ENCODE measurements at places on chromosomes 16 and 17.

DNA sequence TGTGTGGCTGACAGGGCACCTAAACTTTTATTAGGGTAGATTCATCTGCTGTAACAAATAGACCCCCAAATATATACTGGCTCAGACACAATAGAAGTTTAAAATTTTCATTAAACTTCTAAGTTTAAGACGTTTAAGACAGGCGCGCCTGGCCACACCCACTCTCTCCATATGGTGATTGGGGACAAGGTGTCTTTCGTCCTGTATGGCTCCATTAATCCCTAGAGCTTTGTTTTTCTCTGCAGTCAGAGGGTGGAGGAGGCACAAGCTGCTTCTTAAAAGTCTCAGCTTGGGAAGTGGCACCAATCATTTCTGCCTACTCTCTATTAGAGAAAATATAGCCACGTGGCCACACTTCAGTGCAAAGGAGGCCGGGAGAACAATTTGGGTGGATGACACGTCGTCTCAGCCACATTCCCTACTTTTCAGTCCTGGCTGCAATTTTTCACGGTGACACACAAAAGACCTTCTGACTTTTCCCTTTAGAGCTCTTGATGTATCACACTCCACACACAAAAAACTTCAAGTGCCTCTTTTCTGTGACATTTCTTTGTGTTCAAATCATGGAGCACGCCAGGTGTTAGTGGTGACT, 125.5 kb upstream of the CACNG3 start:
- DNase-seq, result no peak

DNA sequence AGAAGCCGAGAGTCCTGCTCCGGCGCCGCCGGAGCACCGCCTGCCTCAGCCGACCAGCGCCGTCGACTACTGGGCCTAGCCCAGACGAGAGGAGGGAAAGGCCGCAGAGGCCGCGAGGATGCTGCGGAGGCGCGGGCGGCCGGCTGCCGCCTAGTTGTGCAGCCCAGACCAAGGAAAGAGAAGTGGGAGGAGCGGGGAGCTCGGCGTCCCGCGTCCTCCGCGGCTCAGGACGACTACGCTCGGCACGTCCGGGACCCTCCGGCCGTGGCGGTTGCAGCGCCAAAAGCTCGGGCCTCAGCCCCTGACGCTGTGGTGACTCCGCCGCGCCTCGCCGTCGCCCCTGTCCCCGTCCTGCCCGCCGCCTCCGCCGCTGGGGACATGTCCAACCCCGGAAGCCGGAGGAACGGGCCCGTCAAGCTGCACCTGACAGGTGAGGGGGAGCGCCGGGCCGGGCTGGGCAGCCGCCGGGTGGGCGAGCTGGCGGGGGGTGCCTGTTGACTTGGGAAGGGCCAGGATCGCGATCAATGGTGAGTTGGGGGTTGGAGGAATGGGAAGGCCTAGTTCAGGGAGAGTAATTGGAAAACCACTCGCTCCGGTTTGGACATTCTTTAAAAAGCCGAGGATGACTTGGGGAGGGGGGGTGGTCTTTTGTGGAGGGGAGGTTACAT, 37.7 kb downstream of the RNF135 start:
- DNase-seq, result no peak

GRCh38 chr17:43548689-43549379, 2.7 kb upstream of the ETV4 start:
- DNase-seq, result no peak

DNA sequence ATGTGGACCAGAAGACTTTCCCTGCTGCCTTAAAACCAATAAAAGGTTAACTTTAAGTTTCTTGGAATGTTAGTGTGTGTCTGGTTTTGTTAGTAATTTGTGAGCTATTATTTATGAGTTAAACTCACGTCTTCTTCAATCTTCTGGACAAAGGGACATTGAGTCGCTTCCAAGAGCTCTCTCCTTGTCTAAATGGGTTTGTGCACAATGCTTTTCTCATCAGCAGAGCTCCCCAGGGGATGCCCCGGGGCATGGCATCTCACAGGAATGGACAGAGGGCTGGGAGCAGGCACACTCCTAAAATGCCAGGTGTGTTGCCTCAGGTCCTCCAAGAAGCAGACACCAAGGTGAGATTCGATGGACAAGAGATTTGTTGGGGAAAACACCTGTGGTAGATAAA, 90.5 kb downstream of the RGS9 start:
- no peak for DNase-seq

DNA sequence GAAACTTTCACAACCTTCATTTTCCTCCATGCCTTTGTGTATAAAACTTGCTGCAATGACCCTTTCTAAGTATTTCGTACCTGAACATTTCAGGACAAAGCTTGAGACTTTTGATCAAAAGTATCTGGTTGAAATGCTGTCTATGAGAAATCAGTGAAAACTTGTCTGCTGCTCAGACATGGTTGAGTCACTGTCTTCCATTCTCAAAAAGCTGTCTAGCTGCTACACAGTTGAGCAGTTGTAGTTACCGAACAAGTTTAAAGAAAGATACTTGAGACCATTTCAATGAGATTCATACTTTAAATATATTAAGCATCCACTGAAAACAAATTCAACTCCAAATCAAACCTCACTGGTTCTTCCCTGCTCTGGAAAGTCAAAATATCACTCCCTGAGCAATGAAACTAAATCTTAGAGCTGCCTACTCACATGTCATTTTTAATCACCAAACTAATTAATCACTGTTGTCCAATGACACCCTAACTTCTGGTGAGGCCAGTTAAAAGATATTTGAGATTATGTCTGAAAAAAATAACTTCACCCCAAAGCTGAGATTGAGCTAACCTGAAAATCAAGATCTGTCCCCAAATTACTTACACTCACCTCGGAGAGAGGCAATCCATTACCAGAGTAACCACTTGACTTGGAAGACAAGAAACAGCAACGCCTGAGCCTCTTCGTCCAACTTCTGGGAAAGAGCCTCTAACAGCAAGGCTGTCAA, 488 bp downstream of the TMEM100 start:
- DNase-seq, result no peak

- no peak for DNase-seq
Observed at GRCh38 chr17:49471089-49471683, 23.9 kb upstream of the NGFR start.

DNA sequence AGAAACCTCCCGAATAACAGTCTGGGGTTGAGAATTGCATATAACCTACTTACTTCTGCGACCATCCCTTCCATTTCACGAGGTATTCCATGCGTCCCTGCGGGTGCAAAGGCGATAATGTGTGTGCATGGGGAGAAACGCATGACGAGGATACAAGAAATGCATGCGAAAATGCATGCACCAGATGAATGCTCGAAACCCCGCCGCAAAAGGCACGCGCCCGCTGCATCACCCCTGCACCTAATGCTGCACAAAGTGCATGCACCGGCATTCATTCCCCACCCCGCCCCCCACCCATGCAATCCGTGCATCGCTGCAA, 474 bp downstream of the CBX8 start:
- no peak for DNase-seq

GRCh38 chr16:85541980-85542900, 70.9 kb upstream of the GSE1 start:
- DNase-seq, result no peak

DNA sequence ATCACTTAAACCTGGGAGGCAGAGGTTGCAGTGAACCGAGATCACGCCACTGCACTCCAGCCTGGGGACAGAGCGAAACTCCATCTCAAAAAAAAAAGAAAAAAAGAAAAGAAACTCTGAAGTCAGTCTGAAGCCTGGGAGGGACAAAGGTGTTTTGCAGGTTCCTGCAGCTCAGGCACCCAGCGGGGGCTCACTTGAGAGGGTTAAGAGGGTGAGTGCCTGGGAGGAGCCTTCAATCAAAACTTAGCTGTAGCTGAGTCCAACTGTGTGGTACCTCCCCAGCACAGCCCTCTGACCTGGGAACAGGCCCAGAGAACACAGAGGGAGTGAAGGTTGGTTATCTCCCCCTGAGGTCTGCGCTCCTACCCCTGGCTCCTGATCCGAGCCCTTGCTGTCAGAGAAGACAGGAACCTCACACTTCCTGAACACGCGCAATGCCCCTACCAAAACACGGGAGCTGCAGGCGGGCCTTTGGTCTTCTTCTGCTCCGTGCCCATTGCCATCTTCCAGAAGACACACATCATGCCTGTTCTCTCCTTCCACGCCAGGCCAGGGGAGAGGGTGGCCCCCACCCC, 20.4 kb upstream of the ZC3H18 start:
- DNase-seq, result no peak

GRCh38 chr17:49035470-49036269, 38.5 kb downstream of the IGF2BP1 start:
- DNase-seq, result no peak

DNA sequence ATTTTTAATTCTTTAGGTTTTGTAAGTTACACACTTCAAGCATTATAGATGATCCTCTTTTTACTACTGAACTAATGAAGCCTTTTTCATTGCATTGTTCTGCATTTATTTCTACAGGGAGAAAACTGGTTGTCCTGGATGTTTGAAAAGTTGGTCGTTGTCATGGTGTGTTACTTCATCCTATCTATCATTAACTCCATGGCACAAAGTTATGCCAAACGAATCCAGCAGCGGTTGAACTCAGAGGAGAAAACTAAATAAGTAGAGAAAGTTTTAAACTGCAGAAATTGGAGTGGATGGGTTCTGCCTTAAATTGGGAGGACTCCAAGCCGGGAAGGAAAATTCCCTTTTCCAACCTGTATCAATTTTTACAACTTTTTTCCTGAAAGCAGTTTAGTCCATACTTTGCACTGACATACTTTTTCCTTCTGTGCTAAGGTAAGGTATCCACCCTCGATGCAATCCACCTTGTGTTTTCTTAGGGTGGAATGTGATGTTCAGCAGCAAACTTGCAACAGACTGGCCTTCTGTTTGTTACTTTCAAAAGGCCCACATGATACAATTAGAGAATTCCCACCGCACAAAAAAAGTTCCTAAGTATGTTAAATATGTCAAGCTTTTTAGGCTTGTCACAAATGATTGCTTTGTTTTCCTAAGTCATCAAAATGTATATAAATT, 53.0 kb downstream of the TUBD1 start:
- no peak for DNase-seq

DNA sequence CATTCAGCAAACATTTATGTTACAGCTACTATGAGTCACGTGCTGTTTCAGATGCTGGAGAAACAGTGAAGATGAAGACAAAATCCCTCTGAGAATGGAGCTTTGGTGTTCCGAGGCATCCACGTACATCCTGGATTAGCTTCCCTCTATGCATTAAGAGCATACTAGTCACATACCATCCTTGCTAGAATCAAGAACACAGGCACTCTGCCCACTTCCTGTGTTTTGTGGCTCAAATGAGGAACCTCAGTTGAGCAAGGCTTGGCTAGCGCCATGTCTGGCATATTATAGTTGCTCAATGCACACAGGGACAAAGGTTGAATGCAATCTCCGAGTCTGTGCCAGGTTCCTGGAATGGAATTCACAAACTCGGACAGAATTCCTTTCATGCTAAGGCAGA, 297.5 kb downstream of the XYLT1 start:
- DNase-seq, result no peak

DNA sequence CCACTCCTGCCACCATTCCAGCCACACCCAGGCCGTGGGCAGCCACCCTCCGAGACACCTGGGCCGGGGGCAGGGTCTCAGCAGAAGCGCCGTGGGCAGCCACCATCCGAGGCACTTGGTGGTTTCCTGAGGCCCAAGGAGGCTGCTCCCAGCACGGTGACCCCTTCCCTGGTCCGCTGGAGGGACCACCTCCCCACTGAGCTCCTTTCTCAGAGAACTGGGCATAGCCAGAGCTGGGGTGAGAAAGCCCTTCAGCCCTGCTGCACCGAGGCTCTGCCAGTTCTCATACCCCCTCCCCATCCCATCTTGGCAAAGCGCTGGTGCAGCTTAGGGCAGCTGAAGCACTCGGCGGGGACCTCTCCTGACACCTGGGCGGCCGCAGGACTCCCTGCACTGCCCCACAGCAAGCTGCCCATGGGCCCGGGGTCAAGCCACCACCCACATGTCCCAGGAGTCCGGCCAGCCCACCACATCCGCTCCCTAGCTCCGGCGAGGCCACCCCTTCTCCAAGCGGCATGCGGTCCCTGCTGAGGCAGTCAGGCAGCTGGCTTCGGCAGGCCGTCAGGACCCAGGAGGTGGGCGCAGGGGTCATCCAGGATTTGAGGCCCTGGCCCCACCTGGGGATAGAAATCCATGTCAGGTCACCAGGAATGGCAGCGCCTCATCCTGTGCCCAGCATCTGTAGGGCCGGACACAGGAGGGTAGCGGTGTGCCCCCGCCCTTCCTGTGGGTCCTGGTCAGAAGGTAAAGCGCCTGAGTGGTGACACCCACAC, 1.3 kb upstream of the CYBA start:
- no peak for DNase-seq

DNA sequence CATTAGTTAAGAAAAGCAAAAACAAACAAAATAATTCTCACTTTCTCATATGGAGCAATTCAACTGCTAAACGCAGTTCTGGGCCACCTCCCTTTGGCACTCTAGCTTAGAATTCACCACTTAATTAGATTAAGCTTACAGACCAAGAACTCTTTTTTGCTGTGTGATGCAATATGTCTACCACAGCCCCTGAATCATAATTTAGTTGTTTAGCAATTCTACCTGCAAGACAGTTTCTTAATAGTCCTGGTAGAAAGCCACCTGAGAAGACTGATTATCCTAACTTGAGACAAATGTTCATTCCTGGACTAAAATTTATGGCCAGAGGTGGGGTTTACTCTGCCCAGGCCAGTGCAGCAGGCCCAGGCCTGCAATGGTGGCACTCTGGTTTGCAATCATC, 205.9 kb downstream of the HS3ST3A1 start:
- DNase-seq, result no peak

DNA sequence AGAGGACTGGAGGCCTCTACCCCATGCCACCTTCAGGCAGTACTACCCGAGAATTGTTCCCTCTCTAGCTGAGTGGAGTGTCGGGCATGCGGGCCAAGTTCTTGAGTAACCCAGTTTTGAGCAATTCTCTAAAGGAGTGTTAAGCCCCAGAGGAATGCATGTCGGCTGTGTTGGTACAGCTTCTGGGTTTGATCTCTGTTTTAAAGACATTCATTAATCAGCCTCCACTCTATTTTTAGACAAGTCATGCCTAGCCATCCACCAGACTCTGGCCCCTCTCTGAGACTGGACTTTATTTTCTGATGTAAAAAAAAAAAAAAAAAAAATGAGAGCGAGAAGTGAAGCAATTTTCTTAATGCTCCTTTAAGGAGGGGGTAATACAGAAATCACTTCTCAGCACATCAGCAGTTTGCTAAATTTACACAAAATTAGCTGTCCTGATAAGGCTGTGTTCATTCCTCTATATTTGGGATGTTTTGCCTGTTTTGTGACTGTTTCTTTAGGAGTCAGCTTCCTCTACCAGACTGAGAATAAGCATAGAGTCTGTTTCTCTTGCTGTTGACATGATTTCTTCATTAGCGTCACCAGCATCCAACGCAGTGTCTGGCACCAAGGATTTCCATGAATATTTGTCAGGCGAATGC, 88.7 kb downstream of the AXIN2 start:
- DNase-seq, result no peak

DNA sequence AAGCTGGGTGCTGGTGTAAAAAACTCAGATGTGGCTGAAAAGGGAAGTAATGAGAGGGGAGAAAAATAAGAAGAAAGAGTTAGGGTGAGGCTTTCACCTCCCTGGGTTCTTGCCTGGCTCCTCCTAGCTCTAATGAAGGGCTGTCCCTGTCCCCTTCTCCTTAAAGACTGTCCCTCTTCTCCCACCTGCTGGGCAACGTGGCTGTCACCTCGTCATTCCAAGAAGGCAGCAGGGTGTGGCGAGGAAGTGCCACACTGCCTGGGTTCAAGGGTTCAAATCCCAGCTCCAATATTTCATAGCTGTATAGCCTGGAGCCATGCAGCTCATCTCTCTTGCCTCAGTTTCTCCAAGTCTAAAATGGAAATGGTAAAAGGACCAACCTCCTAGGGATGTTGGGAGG, 122.5 kb upstream of the CACNG5 start:
- DNase-seq, result no peak

Data from stimulated activated CD8-positive, alpha-beta memory T cell treated with anti-CD3 and anti-CD28 coated beads, Interleukin-15, amount 100 ng/mL, for 4 hours (primary cell).